Naive thymus-derived CD8-positive, alpha-beta T cell (primary cell): ENCODE measurements at places on chromosomes 11 and 22.
A peak's percentile ranks its signal among the peaks of the same experiment; 100 is the strongest.

- DNase-seq = no peak
Observed at GRCh38 chr11:83115551-83115950, 41.4 kb upstream of the PCF11 start.

DNA sequence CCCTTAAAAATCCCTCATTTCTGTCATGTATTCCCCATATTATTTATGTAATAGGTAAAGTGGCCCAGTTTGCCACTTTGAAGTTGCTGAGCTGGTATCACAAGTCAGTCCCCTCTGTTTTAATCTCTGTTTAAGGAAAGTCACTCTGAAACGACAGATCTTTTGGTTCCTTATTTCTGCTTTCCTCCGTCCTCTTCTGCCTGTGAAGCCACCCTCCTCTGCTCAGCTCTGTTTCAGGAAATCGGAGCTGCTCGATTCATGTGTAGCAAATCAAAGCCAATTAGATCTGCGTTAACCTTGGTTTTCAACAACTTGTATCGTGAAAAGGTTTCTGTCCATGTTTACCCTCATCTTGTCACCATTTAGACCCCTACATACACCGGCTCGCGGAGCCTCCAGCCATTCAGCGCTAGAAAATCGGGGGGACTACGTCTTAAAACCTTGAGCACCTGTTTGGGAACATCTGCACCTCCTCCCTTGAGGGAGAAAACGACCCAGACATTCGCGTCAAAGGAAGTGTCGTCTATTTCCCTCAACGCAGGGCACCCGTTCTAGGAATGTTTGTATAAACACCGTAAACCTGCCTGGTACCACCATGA lies 576 bp upstream of the SC5D start:
- peak; percentile 13 for DNase-seq

DNA sequence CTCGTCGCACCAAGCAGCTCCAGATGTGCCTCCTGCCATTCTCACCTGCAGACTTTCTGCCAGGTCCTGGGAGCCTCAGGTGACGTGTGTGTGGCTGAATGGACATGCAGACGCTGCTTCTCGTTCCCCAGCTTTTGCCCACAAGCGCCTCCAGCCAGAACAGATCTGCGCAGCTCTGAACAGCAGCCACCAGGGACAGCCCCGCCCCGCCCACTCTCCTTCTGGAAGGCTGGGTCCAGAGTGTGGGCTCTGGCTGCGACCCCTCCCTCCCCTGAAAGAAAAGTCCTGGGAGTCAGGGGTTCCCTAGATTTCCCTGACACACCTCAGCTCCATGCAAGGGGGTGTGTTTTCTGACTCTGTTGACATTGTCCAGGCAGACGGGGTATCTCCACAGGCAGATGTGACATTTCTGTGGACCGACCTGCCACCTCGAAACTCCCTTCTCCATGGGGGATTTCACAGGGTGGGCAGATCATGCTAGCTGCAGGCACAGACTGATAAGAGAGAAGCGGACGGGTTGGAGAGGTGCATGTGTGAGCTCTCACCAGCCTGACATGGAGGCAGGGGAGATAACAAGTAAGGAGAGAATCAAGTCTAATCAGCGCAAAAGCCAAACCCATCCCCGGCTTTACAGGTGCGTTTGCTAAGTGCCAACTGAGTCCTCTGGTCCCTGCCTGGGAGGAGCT lies 19.8 kb downstream of the SLCO2B1 start:
- no peak for DNase-seq

GRCh38 chr11:122802876-122803275 lies 35.4 kb upstream of the CRTAM start:
- no peak for DNase-seq

- DNase-seq = no peak
Observed at GRCh38 chr22:46021577-46021976, 44.6 kb upstream of the WNT7B start.

GRCh38 chr22:34761111-34761510 lies 304.8 kb upstream of the ISX start:
- DNase-seq = no peak

GRCh38 chr22:28963362-28963761 lies 80.0 kb downstream of the ZNRF3 start:
- DNase-seq = no peak

GRCh38 chr11:111494040-111494439 lies 18.1 kb downstream of the BTG4 start:
- DNase-seq = no peak

DNA sequence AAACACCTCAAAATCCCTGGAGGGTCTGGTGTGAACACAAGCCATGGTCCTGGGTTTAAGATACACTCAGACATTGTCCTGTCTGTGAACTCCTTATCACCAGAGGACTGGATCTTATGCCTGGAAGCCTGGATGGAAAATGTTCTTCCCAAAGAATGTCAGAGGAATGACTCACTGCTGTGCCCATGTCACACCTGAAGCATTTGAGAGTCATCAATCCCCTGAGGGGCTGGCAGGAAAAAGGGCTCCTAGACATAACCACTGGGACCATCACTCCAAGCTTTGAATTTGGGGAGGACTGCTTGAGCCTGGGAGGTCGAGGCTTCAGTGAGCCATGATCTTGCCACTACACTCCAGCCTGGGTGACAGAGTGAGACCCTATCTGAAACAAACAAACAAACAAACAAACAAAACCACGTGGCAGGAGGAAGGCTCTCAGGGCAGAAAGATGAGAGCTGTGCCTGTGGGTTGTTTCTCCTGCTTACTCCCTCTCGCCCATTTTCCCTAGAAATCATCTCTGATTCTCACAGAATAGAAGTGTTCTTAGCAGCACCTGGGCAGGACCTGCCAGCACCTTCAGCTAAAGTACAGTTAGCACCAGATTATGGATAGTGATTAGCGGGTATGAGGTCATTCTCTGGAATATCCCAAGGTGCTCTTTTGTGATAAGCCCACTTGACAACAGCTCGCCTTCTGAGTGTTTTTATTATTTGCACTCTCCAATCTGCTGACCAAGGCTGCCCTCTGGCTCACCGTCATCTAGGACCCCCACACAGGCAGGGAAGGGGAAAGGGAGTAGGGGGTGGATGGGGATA lies 11.9 kb upstream of the PRG2 start:
- DNase-seq = no peak

DNA sequence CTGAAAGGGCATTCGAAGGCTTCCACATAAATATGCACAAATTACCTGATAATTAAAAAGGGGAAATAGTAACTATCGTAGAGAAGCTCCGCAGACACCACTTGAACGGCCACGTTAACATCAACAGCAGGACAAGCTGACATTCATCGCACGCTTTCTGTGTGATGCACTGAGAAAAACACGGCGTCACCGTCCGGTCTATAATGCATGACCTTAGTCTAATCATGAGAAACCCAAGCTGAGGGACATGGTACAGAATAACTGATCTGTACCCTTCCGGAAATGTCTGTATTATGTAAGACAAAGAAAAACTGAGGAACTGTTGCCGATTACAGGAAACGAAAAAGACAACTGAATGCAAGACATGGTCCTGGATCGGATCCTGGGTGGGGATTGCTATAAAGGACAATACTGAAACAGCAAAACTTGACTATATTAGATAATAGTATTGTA lies 678 bp upstream of the RANGAP1 start:
- no peak for DNase-seq

- no peak for DNase-seq
Observed at GRCh38 chr22:32533265-32534111, 58.9 kb downstream of the FBXO7 start.

GRCh38 chr11:67211656-67212436 lies 54.4 kb upstream of the GRK2 start:
- no peak for DNase-seq

DNA sequence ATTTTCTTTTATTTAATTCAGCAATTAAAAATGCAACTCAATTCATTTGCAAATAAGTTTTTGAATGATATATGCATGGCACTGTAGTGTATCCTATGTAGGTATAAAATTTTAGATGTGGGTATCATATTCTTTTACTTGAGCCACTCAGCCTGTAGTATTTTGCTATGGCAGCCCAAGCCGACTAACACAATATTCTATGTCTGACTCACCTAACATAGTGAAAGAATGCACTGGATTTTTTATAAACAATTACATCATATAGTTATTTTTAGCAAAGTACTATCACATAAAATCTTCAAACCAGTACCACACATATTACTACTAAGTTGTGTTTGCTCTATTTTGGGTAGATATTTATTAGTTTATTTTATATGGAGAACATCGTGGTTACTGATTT lies 21.9 kb upstream of the GRIA4 start:
- DNase-seq = no peak

DNA sequence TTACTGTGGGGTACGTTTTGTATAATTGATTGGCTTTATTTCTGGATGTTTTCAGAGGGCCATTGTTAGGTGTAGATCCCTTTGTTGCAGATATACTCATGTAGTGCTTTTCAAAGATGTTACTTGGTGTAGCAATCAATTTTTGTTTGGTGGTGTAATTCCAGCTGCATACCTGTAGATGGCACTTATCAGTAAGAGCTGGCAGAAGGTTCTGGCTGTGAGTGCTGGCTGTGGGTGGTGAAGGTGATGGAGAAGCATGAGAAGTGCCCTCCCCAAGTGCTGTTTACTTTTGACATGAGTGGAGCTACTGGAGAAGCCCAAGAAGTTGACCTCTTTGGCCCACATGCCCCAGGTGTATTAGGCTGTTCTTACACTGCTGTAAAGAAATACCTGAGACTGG lies 1074.9 kb downstream of the FAM181B start:
- DNase-seq = no peak

DNA sequence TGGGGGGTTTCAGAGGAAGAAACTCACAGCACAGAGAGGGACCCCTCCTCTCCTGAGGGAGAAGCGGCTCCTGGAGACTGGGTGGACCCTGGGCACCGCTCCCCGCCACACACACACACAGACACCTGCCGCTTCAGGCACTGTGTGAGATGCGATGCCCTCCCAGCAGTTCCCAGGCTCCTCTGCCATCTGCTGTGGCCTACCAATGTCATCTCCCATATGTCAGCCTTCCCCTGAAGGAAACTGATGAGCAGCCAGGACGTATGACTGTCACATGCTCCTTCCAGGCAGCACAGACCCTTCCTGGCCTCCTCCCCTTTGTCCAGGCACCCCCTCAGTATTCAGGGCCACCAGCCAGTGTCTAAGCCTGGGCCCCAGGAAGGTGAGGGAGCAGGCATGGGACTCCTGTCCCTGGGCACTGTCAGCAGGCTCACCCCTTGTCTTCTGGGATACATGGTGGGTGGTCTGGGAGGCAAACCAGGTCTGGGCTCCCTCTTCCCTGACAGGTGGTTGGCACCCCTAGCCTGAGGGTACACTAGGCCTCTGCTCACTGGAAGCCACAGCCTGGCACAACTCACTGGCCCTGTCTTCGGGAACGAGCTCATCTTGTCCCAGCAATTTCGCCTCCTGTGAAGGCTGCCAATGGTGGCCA lies 11.8 kb upstream of the BCR start:
- DNase-seq = no peak

GRCh38 chr11:32478277-32478731 lies 43.0 kb upstream of the WT1 start:
- no peak for DNase-seq

DNA sequence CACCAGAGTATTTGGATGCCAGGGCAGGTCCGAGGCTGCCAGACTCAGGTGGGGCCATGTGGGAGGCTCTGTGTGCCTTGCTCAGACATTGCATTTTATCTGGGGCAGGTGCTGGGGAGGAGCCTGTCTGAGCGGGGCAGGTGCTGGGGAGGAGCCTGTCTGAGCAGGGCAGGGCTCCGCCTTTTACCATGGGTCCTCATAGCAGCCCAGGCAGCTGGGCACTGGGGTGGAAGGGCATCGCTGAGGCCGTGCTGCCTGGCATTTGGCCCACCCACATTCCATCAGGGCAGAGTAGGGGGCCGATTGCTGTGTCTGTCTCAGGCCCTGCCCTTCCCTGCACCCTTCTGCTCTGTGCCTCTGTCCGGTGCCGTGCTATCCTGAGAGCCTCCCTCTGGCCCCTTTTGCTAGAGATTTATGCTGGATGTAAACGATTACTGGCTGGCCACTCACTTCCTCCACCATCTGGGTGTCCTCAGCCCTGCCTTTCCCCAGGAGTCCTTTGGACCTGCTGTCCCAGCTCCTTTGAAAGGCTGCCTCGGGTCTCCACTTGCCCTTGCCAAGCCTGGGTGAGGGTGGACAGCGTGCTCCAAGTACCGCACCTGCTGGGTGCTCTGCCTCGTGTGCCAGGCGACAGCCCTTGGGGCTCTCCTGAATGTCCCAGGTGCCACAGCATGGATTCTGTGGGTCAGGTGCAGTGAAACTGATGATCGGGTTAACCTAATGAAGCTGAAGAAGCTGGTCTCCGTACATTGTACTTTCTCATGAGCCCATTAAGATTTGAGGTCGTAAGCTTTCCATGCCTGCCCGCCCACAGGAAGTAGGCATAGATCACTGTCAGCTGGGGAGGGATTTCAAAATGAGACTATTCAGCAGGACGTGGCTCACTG lies 281.6 kb downstream of the TBC1D22A start:
- DNase-seq = peak; percentile 52
